ENCODE measurements at places on chromosomes 12 and 14.

GRCh38 chr12:111203446-111203845 lies 165.4 kb downstream of the PHETA1 start:
- DNase-seq: no peak

DNA sequence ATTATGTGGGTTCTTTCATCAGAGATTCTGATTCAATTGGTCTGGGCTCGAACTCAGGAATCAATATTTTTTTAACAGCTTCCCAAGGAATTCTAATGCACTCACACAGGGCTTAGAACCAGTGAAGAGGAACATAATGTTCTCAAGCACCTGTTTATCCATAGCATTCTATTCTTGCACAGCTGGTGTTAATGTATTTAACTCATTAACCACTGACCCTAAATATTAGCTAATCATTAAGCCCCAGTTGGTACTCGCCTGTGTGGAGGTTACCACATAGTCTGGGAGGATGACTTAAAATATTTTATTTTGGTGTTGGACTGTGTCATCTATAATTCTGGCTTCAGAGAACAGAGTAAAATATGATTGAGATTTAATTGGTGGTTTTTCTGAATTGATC lies 45.3 kb downstream of the LRP6 start:
- peak; percentile 63 for DNase-seq

- DNase-seq: no peak
Observed at GRCh38 chr12:55982319-55982936, 8.6 kb downstream of the RAB5B start.

GRCh38 chr12:5870183-5870582 lies 74.9 kb downstream of the ANO2 start:
- DNase-seq: no peak

GRCh38 chr12:92141591-92142121 lies 4.0 kb downstream of the BTG1 start:
- DNase-seq: peak; percentile 22

DNA sequence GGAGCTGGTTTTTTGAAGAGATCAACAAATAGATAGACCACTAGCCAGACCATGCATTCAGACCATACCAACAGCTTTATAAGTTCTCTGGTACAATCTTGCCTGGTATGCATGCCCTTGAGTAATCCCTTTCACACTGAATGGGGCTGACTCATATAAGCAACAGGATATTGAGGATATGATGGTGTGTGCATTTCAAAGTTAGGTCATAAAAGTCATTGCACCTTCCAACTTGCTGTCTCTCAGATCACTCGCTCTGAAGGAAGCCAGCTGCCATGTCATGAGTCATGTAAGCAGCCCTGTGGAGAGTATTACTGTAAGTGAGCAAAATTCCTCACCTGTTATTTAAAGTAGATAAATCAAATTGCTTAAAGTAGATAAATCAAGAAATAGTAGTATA lies 45.0 kb upstream of the OR6J1 start:
- DNase-seq: no peak

All from NCI-H1105 treated with DMSO at 0.1 percent for 48 hours (cell line).